ENCODE measurements at places on chromosomes 3 and 15.

GRCh38 chr3:72830452-72831223 lies 17.6 kb downstream of the SHQ1 start:
- peak; percentile 82 for DNase-seq

GRCh38 chr15:40066589-40066988 lies 27.6 kb upstream of the SRP14 start:
- DNase-seq, result no peak

DNA sequence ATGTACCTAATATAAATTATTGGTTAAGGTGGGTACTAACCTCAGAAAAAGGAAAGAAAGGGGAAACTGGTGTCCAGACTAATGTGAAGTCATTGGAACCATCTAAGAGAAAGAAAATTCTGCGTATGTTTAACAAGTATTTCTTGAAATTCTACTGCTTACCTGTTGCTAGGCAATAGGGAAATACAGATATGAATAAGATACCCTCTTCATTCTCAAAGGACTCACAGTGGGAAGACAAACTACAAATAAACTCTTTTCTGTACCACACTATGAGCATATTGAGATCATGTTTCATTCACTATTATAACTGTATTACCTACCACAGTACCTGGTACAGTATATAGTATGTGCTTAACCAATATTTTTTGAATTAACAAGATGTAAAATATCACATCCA lies 140.5 kb upstream of the MLF1 start:
- DNase-seq, result peak; percentile 16

DNA sequence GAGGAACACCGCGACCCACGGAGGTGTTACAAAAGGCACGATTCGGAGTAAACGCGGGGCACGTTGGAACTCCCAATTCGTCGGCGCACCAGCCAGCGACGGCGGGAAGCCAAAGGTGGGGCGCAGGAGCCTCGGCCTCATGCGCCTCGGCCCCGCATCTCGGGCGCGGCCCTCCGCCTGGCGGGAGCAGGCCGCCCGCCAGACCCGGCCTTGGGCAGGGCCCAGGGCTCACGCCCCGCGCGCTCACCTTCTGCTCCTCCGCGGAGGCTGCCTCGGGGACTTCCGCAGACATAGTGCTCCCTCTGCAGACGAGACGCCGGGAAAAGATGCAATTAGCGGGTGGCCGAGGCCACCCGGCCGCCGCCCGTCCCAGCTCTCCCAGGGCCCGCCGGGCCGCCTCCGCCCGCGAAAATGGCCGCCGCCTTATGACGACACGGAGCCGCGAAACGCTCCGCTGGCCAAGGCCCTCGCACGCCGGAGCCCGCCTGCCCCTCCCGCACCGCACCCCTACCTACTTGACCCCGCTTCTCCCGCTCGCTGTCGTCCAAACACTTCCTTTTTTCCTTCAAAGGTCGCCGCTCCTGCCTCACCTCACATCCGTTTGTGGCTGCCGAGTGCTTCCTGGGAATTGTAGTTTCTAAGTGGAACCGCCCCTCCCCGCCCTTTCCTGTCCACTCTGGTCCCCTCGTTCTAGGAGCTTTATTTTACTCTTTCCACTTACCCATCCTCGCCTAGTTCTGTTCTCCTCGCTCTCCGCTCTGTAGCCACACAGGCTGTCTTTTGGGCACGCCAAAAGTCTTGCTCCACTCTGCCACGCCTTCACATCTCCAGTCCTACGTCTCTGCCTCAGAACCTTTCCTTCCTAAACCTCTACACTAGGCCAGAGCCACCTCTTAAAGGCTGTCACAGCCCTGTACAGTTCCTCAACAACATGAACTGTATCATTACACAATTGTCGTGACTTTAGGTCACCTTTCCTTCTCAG lies at the start of gene ARPP19:
ARPP19 (minus strand) TSS at position 430 of the 985 bp plus-strand sequence; CDS start at position 292, 138 bp downstream.
- peak; percentile 86 for DNase-seq

- DNase-seq, result no peak
These were observed 601.1 kb downstream of the FHIT start for GRCh38 chr3:60650171-60650570.

- peak; percentile 43 for DNase-seq
These were observed 471.8 kb downstream of the MFSD1 start for GRCh38 chr3:159273608-159274007.

DNA sequence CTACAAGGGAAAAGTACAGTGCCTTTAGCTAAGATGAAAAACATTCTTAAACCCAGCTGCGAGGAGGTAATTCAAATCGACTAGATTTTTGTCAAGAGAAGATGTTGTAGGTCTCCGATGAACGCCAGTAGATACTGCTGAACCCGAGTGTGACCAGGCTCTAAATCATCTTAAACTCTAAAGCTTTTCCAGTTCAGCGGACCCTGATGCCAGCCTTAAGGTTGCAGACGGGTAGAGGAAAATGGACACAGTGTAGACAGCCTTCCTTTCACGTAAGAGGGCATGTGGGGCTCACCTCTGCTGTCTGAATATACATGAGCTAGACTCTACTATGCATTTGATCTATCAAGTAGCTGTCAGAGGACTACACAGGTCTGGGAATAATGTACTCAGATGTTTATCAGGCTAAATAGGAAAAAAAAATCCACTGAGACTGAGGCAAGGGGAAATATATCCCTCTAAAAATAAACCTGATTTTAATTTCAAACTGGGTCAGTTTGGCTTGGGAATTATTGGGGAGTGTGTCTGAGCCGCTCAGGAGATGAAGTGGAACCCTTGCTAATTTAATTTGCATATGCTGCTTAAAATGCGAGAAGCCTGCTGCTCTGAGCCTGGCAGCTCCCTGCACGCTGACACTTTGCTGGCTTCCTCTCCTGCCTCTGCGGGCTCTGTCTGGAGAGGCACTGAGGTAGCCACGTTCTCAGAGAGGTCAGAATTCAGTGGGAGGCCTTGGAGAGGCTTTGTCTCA lies 151.9 kb downstream of the CADPS start:
- DNase-seq, result no peak

- DNase-seq, result no peak
These were observed 72.8 kb downstream of the VGLL4 start for GRCh38 chr3:11570789-11571495.

- peak; percentile 78 for DNase-seq
These were observed 61.4 kb downstream of the COL8A1 start for GRCh38 chr3:99699841-99700240.

- DNase-seq, result no peak
These were observed 121.3 kb upstream of the SOX14 start for GRCh38 chr3:137642831-137643230.

DNA sequence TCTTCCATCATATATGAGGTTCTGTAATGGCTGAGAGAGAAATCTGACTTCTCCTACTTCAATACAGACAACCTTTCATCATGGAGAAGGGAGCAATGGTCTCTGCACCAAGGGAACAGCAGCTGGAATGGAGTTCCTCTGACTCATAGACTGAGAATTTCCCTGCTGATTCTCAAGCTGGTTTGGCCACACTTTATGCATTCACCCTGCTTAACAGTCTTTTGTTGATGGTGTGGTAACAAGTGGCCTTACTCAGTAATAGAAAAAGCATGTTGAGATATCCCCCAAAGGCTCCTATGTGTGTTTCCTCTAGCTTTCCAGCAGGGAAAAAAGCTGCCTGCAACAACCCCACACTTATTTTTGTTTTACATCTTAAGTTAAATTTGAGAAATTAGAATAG lies 138.1 kb downstream of the GREM1 start:
- DNase-seq, result peak; percentile 100

DNA sequence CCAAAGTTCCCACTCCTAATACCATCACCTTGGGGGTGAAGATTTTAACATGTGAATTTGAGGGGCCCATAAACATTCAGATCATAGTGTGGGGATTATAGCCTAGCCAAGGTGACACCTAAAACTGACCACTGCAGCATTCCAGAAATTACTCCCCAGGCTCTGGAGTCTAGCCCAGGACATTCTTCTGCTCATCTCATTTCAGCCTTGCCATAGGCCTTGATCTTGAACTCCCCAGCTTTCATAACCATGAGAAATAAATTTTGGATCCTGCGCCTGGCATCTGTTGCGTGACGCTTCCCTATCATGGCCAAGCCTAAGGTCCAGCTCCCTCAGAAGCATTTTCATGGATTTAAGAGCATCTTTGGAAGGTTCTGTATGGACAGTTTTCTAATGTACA lies 502.9 kb upstream of the THBS1 start:
- DNase-seq, result no peak

DNA sequence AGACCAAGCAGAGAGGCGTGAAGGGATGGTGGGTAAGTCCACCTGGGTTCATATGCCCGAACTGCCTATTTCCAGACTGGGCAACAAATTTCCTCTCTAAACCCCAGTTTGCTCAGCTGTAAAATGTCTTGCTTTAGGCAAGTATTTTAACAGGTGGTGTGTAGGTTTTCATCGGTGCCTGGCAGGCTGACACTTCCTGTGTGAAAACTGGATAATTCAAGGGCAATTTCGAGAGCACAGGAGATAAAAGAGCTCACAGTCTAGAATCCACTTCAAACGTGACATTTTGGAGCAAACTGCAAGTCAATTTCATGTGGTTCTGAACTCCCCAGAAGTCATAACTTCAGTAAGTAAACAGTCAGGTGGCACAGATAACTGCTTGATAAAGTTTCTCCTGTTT lies 112.2 kb downstream of the OXNAD1 start:
- no peak for DNase-seq

- DNase-seq, result no peak
These were observed 528.2 kb upstream of the CBLB start for GRCh38 chr3:106397006-106397405.

DNA sequence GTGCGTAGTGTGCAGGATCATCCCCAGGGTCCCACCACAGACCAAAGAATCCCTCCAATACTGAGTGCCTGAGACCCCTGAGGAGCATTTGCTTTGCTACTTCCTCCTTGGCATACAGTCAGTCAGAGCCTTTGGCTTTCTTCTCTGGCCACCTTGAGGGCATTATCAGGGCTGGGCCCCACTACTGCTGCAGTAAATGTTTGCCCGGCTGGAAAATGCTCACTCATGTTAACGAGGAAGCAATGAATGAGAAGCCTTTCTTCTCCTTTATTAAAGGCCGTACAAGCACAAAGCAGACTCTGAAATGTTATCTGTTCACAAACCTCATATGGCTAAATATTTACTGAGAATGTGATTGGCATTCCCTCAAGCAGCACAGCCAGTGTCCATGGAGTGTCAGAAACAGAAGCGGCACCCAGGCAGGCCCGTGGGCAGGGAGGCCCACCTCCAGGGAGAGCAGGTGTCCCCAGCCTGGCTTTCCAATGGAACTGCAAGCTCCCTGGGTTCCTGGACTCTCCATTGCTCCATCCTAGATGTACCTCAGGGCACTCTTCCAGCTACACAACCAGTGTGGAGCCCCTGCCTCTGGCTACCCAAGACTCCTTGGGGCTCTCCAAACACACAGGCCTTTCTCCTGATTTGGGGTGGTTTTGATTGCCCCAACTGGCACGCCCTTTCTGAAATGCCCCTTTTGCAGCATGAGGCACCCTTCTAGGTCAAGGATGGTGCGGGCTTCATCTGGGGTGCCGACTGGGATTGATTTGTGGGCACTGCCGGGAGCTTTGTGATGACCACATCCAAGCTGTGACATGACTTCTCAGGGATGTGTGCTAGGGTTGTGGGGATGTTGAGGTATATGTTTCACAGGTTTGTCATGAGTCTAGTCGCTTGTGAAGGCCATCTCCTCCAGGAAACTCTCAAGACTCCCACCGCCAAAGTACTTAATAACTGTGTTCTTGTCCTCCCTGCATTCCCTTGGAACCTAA lies 195.6 kb downstream of the FAM43A start:
- no peak for DNase-seq

DNA sequence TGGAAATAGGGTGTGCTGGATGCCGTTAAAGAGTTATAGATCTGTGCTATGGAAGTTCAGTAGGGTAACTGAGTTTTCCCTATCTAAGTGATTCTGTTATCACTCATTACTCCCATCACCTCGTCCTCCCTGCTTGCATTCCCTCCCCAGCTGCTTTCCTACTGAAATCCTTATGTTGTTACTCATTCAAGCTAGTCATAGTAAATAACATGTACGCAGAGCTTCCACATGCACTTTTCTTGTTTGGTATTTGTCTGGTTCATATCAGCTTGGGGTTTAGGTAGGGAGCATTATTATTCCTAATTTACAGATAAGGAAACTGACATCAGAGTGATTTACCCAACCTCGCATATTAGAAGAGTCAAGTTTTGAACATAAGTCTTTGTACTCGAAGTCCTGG lies 135.1 kb downstream of the HCN4 start:
- peak; percentile 66 for DNase-seq

GRCh38 chr3:18670759-18671158 lies 245.6 kb upstream of the SATB1 start:
- no peak for DNase-seq

DNA sequence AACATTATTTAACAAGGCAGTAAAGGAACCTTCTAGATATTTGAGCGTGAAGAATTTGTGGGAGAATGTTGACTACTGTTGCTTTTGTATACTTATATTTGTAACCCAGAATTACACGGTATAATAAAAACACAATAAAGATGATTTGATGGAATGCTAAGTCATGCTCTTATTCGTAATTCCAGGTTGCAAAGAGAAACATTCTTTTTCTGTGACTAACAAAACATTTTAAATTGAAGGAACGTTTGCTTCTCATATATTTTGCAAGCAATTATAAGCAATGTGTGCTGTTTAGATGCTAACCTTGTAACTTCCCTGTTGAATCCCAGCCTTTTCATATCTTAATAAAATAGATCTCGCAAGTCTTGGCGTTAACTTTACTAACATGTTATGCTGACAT lies 124.4 kb upstream of the CGNL1 start:
- peak; percentile 60 for DNase-seq

DNA sequence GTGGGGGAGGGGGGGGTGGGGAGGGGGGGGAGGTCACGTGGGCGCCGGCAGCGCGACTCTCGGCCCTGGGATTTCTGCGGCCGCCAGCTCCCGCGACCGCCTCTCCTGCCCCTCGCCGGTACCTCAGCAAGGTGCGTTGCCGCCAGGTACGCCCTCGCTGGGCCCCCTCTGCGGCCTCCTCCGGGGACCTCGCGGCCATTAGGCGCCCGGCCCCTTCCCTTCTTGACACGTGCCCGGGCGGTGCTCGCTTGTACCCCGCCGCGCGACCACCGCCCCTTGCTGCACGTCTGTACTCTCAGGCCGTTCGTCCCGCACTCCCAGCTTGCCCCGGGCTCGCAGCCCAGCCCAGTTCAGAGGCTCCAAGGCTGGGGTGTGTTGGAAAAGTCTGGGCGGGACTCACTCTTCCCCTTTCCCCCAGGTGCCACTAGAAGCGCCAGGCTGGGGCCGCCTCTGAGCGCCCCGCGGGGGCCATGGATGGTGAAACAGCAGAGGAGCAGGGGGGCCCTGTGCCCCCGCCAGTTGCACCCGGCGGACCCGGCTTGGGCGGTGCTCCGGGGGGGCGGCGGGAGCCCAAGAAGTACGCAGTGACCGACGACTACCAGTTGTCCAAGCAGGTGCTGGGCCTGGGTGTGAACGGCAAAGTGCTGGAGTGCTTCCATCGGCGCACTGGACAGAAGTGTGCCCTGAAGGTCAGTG lies at the start of gene MAPKAPK3:
MAPKAPK3 (plus strand) TSS at position 56 of the 696 bp plus-strand sequence; CDS start at position 471, 415 bp downstream.
- no peak for DNase-seq

- no peak for DNase-seq
These were observed 589 bp downstream of the ANAPC13 start for GRCh38 chr3:134485075-134485717.

DNA sequence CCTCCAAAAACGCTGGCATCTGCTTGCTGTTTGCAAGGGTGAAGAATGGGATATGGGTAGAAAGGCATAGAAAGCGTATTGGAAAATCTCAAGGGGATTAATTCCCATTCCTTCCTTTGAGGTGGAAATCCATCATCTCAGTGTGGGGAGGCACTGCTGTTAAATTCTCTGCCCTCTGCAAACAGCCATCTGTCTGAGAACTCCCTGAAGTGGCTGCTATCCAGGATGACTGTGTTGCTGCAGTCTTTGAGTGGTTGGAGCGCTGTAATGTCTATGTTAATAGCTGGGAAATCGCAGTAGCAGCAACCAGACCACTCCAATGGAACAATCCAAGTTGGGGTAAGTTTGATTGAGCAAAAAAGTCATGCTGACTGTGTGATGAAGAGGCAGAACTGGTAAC lies 625.9 kb downstream of the NLGN1 start:
- DNase-seq, result peak; percentile 21
